ENCODE measurements at places on chromosomes 1 and 21. TPM values are rescaled to one million over a fixed set of nuclear protein-coding genes. Genes with fewer than 3 reads are reported as not detected.

Gene MASP2
- total RNA-seq, result not detected

- no peaks in the 10 kb centered on the region for H3K4me1 ChIP-seq
- H3K4me3 ChIP-seq, result no peak overlapping the region
- H3K27ac ChIP-seq, result no peak overlapping the region
- no peak for DNase-seq
Measured at GRCh38 chr1:160438317-160438918, 38.1 kb downstream of the VANGL2 start.

DNA sequence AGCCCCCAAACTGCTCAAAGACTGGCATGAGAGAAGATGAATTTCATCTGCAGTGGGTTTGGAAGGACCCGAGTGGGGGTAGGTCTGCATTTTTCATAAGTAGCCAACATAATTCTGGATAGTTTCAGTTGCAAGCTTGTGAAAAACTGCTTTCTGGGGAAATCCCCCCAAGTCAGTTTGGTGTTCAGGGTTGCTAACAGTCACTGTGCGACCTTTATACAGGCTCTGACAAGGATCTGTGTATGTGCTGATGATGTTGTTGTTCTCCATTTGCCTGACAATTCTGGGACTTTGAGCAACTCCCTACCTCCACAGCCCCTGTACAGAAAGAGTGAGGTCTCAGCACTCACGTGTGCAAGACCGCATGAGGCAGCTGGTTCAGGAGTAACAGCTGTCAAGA is 87.9 kb downstream of the SUSD4 start:
- H3K36me3 ChIP-seq, result no peaks in the 10 kb centered on the region
- no peaks in the 10 kb centered on the region for H3K4me1 ChIP-seq
- H3K27me3 ChIP-seq, result peaks cover 10% of the 10 kb centered on the region
- no peak overlapping the region for H3K4me3 ChIP-seq
- DNase-seq, result no peak

DNA sequence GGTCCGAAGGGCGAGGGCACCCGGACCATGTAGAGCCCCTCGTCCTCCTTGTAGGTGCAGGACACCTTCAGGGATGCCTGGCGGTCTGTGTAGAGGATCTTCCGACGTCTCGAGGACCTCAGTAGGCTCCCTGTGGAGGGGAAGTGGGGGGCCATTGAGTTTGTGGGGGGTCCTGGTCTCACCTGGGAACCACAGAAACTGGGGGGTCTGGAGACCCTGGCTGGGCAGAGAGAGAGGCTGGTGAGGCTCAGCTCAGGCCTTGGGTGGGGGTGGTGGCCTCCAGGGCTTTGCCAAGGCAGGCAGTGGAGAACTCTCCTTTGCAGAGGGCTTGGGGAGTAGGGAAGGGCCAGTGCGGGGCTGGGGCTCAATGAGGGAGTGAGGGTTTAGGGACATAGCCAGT is 19.0 kb downstream of the MYOM3 start:
- DNase-seq, result no peak
- H3K36me3 ChIP-seq, result no peaks in the 10 kb centered on the region
- H3K4me3 ChIP-seq, result no peak overlapping the region
- no peaks in the 10 kb centered on the region for H3K27me3 ChIP-seq
- no peaks in the 10 kb centered on the region for H3K4me1 ChIP-seq

DNA sequence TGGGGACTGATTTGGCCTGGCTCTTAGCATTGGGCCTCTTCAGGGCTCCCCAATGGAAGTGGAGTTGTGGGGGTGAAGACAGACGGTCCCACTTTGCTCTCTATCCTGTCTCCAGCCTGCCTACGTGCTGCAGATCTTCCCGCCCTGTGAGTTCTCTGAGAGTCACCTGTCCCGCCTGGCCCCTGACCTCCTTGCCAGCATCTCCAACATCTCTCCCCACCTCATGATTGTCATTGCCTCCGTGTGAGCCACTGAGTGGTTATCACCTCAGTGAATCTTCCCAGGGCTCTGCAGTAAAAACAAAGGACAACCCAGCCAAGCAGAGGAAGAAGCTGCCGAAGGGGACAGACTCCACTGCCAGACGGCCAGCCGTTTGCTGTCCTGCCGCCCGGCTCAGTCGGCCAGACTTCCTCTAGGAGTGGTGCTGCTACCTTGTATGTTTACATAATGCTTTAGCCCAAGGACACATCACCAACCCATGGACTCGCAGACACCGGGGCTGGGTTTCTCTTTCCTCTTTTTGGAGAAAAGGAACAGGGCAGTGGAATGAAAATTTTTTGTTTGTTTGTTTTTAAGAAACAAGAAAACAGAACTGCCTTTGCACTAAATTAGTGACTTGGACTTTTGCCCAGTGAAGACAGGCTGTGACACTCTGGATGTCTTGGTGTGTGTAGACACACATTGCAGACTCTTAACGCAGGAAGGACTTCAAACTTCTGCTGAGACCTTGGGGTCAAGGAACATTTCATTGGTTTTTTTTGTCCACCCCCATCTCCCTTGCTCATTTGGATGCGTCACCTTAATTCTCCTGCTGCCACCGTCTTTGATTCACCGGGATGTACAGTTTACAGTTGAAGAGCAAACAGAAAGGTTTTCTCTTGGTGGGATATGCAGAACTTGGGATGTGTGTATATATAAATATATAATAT is 36.5 kb downstream of the ZBTB17 start:
- H3K27ac ChIP-seq, result peak overlapping the region; percentile 75
- peak overlapping the region; percentile 8 for H3K4me3 ChIP-seq
- no peaks in the 10 kb centered on the region for H3K27me3 ChIP-seq
- H3K4me1 ChIP-seq, result peaks cover 9% of the 10 kb centered on the region
- DNase-seq, result peak; percentile 67
- H3K36me3 ChIP-seq, result peaks cover 30% of the 10 kb centered on the region

DNA sequence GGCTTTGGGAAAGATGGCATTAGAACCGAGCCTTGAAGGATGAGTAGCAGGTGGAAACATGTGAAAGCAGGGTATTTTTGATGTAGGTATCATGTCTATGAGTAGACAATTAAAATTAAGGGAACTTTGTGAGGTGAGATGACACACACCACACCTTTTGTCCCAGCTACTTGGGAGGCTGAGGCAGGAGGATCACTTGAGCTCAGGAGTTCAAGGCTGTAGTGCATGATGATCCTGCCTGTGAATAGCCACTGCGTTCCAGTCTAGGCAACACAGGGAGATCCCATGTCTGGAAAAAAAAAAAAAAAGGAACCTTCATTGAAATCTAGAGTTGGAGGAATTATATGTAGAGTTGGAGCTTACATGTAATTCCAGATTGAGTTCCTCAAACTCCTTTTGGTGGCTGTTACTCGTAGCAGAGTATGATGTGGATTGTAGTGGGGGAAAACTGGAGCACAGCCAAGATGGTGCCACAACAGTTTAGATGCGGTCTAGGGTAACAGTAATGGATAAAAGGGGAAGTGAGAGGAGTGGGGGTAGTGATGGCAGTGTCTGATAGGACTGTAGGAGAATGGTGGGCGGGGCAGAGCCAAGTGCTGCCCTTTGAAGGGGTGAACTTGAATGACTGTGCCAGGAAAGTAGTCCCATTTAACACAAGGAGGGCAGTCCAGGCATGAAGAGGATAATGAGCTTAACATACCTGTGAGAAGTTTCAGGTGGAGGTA is 17.4 kb downstream of the AK4 start:
- no peaks in the 10 kb centered on the region for H3K27me3 ChIP-seq
- no peak overlapping the region for H3K27ac ChIP-seq
- H3K4me3 ChIP-seq, result no peak overlapping the region
- H3K36me3 ChIP-seq, result no peaks in the 10 kb centered on the region

DNA sequence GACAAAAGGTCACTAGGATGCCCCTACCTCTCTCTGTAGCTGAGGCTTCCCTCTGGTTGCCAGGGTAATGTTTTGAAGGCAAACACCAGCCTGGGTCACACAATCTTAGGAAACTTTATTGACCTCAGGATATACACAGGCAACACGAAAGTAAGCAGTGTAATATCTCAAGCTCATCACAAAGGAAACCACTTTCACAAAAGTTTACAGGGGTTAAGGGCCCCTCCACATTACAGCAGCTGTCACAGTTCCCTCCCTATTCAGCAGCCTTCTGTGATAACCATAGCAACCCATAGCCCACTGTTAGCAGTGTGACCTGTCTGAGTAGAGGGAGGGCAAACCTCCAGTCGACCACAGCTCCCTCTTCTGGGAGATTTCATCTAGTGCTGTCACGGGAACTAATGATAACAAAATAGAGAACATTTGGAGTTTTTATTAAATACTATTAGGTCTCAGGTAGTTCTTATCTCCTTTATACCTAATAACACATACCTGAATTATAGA is 149.8 kb downstream of the PTPRC start:
- no peak for DNase-seq
- no peaks in the 10 kb centered on the region for H3K36me3 ChIP-seq
- no peaks in the 10 kb centered on the region for H3K4me1 ChIP-seq
- H3K27me3 ChIP-seq, result no peaks in the 10 kb centered on the region
- no peak overlapping the region for H3K4me3 ChIP-seq

GRCh38 chr1:45864167-45865106 is 61.0 kb downstream of the MAST2 start:
- H3K27me3 ChIP-seq, result no peaks in the 10 kb centered on the region
- no peak overlapping the region for H3K27ac ChIP-seq
- no peaks in the 10 kb centered on the region for H3K4me1 ChIP-seq
- peak; percentile 32 for DNase-seq
- H3K4me3 ChIP-seq, result peak overlapping the region; percentile 60

DNA sequence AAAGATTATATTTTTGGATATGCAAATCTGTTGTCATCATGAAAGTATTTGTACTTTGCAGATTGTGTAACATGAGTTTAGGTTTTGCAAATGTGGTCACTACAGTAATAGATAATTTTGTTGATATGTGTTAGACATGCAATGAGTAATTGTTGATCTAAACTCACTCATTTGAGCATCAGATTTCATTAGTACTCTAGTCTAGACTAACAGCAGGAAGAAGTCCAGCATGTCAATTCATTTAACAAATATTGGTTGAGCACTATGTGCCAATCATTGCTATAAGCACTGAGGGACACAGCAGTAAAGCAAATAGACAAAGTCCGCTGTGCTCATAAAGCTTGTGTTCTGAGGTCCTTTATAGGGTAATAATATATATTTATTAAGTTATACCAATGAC is 350.0 kb downstream of the USP25 start:
- peak; percentile 64 for DNase-seq
- no peak overlapping the region for H3K27ac ChIP-seq
